ENCODE measurements at places on chromosomes 2 and 18.

GRCh38 chr2:30358351-30358750 is 88.7 kb upstream of the LCLAT1 start:
- no peak for DNase-seq

DNA sequence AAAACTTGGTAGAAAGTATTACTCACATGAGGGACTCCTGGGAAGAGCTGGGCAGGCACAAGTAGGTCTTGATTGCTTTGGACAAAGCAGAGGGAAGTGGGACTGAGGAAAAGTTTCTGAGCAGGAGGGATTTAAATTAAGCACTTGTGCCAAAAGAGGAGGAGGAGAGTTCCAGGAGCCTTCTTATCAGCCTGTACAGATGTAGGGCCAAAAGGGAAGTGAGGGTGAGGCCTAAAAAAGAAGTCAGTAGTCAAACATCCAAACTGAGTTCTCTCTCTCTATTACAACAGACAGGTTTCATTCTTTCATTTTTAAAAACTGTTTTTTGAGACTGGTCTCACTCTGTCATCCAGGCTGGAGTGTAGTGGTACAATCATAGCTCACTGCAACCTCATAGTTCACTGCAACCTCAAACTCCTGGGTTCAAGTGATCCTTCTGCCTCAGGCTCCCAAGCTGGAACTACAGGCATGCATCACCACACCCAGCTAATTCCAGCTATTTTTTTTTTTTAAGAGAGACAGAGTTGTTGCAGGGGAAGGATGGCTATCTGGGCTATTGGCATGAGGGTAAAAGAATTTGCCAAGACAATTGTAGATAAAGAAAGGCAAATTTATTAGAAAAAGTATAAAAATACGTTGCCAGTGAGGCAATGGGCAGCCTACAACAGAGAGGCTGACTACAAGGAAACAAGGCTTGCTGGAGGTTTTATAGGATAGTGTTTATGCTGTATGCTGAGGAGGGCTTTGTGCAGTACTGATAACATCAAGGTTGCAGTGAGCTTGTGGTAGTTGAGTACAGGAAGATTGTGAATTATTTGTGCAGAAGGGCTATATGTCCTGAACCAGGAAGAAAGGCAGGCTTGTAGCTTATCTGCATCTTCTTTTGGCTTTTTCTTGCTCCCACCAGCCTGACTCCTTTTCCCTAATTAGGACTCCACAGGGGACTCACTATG is 29.0 kb downstream of the CFAP210 start:
- DNase-seq, result no peak

- DNase-seq, result no peak
Measured at GRCh38 chr2:114800371-114800770, 357.9 kb downstream of the DPP10 start.

- no peak for DNase-seq
Measured at GRCh38 chr2:61512768-61513398, 25.3 kb downstream of the XPO1 start.

DNA sequence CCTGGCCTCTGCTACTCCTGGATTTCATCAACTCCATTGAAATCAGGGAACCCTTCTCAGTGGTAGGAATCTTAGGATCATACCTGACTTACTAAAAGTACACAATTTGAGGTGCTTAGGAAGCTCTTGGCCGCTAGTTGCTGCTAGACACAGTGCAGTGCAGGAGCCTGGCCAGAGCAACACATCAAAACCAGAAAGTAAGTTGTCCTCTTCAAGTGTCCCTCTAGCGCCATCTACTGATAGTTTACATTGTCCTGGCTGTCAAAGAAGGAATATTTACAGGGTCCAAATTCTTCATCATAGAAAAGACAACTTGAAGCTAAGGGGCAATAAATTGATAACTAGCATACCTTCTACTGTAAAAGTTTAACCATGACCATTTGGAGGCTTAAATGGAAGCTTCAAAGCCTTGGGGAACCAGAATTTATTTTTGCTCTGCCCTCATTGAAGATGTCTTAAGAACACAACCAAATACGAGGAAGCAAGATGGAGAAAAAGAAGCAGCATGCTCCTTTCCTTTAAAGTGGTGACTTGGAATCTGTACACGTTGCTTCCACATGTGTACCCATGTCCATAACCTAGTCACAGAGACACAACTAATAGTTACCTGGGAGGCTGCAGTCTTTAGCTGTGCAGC is 889.1 kb upstream of the GCFC2 start:
- DNase-seq, result peak; percentile 83

DNA sequence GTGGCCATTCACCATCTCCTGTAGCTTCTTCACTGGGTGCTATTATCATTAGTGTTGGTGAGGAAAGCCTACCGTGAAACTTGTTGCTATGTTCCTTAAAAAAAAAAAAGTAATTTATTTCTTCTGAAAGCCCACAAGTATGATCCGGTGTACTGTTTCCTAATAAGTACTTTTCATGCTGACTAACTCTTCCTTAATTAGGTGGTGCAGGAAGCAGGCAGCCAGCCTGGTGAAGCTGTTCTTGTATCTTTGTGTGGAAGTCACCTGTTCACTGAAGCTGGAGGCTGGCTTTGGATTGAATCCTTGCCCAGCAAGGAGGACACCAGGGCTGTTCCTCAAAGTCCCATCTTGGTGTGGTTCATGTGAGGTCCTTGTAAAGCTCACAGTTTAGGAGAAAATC is 321.7 kb upstream of the THSD7B start:
- no peak for DNase-seq

DNA sequence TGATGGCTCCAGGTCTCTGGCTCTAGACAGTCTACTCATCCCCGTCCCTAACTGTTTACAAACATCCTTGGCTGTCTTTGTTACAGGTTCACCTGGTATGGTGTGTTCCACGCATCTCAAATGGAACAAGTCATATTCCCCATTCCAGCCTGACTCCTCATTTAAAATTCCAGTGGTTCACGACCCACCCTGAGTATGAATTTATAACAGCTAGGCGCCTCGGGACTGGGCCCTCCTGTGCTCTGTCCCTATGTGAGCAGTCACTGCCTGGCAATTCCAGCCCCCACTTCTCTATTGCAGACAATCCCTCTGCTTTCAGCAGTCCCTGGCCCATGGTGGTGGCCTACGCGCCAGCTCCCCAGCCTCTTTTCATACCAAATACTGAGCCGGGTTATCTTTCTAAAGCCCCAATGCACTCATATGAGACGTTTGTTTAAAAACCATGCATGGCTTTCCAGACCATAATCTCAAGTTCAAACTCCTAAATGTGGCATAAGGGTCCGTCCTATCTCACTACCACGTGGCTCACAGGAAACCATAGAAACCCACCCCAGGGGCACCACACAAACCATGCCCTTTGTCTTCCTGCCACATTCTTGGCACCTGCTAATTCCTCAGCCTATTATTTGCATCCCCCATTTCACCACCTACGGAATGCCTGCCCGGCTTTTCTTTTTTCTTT is 1.6 kb downstream of the SERPINB8 start:
- DNase-seq, result no peak

DNA sequence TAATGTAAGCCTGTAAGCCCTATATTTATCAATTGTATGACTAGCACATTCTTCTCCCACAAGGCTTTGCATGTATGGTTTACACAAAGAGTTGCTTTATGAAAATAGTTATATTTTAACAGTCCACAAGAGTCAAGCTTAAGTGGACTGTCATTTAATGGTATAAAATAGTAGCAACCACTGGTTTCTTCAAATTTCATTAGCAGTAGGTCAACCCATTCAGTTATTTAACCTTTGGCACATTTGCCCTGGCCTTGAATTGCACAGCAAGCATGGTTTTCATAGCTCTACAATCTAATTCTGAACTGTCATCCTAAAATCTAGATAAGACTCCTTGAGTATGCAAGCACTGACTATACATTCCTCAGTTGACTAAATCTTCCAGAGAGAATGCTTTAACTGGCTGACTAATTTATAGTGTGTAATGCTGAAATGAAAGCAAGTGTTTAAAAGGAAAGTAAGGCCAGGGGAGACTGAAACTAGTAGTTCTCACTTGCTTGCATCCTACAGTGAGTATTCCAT is 1.8 kb downstream of the DPP4 start:
- peak; percentile 91 for DNase-seq

GRCh38 chr18:47730795-47731194 is 199.7 kb downstream of the SMAD2 start:
- DNase-seq, result peak; percentile 10

GRCh38 chr18:59733421-59733820 is 36.2 kb upstream of the CCBE1 start:
- no peak for DNase-seq

DNA sequence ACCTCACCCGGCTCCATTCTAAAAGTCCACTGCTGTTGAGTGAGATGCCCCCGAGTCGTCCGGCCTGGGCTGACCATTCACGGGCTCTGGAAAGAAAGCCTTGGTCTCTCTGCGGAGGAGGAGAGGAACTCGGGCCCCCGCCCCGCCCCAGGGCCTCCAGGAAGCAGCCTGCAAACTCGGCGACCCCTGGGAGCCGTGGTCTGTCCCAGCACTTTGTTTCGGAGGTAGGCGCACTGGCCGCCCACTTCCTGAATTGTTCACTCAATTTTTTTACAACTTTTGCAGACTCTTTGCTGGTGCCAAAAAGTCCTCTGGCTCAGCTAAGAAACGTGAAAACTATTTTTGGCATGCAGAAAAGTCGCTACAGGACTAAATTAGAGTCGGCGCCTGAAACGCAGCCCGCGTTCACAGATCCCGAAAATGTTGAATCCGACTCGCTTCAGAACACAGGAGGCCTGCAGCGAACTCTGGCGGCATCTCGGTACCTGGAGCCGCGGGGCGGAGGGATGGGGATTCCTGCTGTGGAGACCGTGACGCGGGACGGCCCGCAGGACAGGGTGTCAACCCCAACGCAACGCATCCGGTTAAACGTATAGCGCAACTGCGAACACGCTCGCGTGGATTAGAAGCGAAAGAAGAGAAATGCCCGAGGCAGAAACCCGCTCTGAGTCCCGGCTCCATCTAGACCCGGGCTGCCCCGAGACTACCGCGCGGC is 1.5 kb downstream of the PXDN start:
- DNase-seq, result peak; percentile 97

DNA sequence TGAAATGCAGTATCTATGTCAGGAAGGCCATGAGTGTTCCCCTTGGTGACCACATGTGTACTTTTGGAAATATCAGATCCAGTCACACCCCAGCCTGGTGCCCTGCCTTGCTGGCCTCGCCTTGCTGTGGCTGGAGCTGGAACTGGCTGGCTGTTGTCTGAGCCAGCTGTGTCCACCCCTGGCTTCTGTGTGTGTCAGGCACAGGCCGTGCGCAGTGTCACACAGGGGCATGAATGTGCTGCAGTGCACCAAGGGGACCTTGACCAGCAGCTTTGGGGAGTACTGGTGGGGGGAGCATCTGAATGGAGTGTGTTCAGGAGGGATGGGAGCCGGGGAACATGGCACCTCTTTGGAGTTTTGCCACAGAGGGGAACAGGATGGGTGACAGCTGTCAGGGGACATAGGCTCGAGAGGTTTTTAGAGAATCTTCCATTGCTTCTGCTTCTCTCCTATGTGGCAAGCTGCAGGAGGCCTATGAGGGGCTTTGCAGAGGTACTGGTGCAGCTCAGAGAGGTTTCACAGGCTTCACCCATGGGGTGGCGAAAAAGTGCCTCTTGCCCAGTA is 44.7 kb upstream of the FAHD2A start:
- DNase-seq, result no peak

GRCh38 chr2:127279781-127280180 is 14.2 kb downstream of the ERCC3 start:
- DNase-seq, result no peak

- DNase-seq, result no peak
Measured at GRCh38 chr2:230873661-230874401, 9.1 kb downstream of the ITM2C start.

DNA sequence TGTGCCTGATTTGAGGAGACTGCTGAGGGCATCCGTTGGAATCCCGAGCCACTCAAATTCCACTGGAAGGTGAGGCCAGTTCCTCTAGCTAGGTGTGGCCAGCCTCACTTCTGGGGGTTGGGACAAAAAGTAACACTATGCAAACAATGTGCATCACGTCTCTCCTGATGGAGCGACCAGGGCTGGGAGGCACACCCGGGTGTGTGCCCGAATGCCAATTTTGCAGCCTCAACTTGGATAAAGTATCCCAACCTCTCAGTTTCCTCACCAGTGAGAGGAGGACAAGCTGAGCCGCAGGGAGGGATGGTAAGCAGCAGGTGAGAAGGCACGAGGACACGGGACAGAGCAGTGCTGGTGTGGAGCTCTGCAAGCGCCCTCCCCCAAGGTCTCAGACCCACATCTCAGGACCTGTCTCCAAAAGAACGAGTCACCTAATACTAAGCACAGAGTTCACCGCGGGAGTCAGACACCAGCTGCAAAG is 218.3 kb downstream of the HAUS1 start:
- DNase-seq, result no peak

GRCh38 chr18:5145168-5145825 is 51.8 kb downstream of the AKAIN1 start:
- DNase-seq, result no peak

- no peak for DNase-seq
Measured at GRCh38 chr2:201660293-201660895, 17.1 kb upstream of the TMEM237 start.

DNA sequence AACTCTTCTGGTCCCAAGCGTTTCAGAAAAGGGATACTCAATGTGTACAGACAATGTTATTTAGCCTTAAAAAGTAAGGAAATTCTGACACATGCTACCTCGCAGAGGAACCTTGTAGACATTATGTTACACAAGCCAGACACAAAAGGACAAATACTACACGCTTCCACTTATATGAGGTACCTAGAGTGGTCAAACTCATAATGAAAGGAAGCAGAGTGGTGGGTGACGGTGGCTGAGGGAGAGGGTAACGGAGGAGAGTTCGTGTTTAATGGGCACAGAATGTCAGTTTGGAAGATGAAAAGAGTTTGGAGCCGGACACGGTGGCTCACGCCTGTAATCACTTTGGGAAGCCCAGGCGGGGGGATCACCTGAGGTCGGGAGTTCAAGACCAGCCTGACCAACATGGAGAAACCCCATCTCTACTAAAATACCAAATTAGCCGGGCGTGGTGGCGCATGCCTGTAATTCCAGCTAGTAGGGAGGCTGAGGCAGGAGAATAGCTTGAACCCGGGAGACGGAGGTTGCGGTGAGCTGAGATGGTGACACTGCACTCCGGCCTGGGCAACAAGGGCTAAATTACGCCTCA is 1.4 kb downstream of the MCM6 start:
- DNase-seq, result no peak

DNA sequence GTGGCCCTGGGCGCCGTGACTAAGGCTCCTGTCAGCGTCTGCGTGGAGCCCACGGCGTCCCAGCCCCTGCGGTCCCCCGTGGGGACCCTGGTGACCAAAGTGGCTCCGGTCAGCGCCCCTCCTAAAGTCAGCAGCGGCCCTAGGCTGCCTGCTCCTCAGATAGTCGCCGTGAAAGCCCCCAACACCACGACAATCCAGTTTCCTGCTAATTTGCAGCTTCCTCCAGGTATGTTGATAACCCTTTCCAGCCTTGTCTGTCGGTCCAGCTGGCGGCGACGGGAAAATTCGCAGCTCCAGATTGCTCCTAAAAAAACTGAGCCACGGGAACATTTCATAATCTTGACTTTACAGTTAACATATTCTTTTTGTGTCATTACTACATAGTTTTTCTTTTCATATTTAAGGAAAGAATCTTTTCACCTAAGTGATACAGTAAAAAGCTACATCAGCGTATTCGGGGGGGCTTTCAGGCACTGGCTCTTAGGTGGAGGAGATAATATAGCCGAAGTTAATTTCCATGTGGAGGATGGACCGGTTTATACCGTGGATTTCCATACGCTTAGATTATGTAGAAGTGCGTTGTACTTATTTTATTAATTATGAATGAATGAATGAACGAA is 916 bp downstream of the TAF4B start:
- DNase-seq, result peak; percentile 8

Measured in iris pigment epithelial cell (primary cell).